ENCODE measurements at places on chromosomes 2 and 18. TPM values are rescaled to one million over a fixed set of nuclear protein-coding genes. Genes with fewer than 3 reads are reported as not detected.

Gene PRSS56
- not detected for total RNA-seq

Gene ZCCHC2
- total RNA-seq = 5.5 TPM

Gene EN1
- under 0.01 TPM for total RNA-seq

Gene EVX2
- total RNA-seq = not detected

Gene GPR75
- total RNA-seq = 2.6 TPM

Gene ID2
- total RNA-seq = 31.2 TPM

Gene CHST10
- total RNA-seq = 12.2 TPM

Gene HRH4
- not detected for total RNA-seq

Gene SIX2
- under 0.01 TPM for total RNA-seq

Gene TYMS
- 15.1 TPM for total RNA-seq

Gene SERPINB8
- 23.5 TPM for total RNA-seq

Gene ALLC
- total RNA-seq = not detected

Gene SLC9A2
- not detected for total RNA-seq

Gene GRHL1
- total RNA-seq = 1.7 TPM

Gene PAX8
- 1.3 TPM for total RNA-seq

Gene MDH1B
- total RNA-seq = 1.3 TPM

Gene SAG
- not detected for total RNA-seq

Gene TM4SF20
- total RNA-seq = under 0.01 TPM

Gene CPO
- total RNA-seq = not detected

Gene WNT10A
- total RNA-seq = not detected

Gene RPE
- total RNA-seq = 91.5 TPM

Gene RALBP1
- 69.3 TPM for total RNA-seq

Gene SETBP1
- total RNA-seq = 2.6 TPM

Gene UGT1A6
- not detected for total RNA-seq

Gene FAM98A
- total RNA-seq = 152 TPM

Gene CNDP1
- not detected for total RNA-seq

Gene INHBB
- under 0.01 TPM for total RNA-seq

Gene OTX1
- total RNA-seq = not detected

Gene STPG4
- 0.64 TPM for total RNA-seq

Gene POTEJ
- not detected for total RNA-seq

Gene ACMSD
- not detected for total RNA-seq

Gene OTOS
- total RNA-seq = not detected

Gene MERTK
- total RNA-seq = under 0.01 TPM

Gene AQP4
- not detected for total RNA-seq

Gene DSC3
- 0.43 TPM for total RNA-seq

Gene BCL2
- 0.64 TPM for total RNA-seq

Gene RPRM
- not detected for total RNA-seq

Gene TAF1B
- total RNA-seq = 29.8 TPM

Gene SPATS2L
- total RNA-seq = 65.6 TPM

Gene CDK15
- 3.5 TPM for total RNA-seq

Data from fibroblast of villous mesenchyme (primary cell).